Right hindlimb (tissue), 1 donor: ENCODE measurements at places on chromosomes 6 and 20.

DNA sequence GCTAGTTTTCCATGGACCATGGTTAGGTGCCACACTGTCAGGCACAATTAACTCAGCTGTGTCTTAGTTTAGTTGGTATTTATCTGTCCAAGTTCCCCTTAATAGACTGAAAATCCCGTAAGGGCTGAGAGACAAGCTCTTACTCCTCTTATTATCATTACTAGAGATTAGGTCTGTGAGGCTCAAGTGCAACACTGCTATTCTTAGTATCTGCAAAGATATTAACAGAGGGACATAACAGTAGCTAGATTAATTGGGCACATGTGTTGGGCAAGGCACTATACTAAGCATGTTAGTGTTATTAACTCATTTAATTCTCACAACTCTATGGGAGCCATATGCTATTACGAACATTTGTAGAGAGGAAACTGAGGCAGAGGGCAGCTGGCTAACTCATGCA is 137.3 kb downstream of the VEGFA start:
- no peak for DNase-seq

DNA sequence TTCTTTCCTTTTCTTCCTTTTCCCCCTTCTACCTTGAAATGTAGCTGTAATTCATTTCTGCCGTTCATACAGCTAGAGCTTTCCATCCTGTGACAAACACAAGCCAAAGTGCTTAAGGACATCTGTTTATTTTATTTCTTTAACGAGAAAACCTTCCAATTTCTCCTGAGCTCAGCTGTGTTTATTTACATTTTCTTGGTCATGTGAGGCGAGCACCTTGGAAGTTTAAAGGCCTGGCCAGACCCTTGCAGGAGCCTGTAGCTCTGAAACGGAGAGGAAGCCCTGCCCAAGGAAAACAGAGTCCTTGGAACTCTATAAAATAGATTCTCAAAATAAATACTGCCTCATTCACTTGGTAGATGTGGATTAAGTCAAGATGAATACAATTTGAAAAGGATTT is 223.1 kb downstream of the EYA2 start:
- peak; percentile 48 for DNase-seq

DNA sequence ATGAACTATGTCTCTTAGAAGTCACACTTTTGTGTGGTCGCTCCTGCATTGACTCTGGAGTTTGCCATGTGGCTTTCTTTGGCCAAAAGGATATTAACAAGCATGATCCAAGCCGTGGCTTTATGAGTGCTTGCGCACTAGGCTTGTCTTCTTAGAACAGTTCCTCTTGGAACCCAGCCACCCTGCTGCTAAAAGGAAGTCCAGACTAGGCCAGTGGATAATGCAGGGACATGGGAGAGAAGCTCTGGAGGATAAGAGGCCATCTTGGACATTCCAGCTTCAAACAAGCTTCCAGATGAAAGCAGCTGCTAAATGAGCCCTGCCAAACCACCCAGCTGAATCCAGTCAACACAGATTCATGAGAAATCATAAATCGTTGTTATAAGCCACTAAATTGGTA is 346.4 kb downstream of the CDC5L start:
- DNase-seq, result peak; percentile 75

GRCh38 chr20:4087923-4088322 is 72.6 kb upstream of the RNF24 start:
- DNase-seq, result no peak

GRCh38 chr20:5065879-5066383 is 53.8 kb downstream of the PCNA start:
- no peak for DNase-seq

DNA sequence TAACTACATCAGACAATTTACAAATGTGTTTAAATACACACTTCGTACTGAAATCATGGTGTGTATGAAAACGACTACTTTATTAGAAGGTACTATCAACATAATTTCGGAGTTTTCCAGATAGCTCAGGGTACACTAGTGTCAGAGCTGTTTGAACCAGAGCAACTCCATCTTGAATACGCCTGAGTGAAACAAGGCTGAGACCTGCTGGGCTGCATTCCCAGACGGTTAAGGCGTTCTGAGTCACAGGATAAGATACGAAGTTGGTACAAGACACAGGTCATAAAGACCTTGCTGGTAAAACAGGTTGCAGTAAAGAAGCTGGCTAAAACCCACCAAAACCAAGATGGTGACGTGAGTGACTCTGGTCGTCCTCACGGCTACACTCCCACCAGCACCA is 167.6 kb downstream of the THBS2 start:
- no peak for DNase-seq

DNA sequence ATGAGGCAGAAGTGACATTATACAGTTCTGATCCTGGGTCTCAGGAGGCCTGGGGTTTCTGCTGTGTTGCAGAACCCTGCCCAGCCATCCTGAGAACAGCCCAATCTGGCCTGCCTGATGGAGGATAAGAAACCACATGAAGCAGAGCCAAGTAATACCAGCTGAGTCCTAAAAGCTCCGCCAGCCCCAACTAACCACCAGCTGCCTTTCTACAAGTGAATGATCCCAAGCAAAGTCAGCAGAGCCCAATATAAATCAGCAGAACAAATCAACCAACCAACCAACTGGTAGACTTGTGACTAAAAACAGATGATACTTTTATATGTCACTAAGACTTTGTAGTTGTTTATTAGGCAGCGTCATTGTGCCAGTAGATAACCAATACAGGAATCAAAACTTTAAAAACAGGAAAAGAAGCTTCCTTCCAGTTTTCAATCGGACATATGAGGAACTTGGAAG is 52.1 kb downstream of the SNX5 start:
- peak; percentile 64 for DNase-seq

- DNase-seq, result no peak
Observed at GRCh38 chr6:81806793-81807565, 54.5 kb upstream of the TENT5A start.
